ENCODE measurements at places on chromosomes 2 and 18.

DNA sequence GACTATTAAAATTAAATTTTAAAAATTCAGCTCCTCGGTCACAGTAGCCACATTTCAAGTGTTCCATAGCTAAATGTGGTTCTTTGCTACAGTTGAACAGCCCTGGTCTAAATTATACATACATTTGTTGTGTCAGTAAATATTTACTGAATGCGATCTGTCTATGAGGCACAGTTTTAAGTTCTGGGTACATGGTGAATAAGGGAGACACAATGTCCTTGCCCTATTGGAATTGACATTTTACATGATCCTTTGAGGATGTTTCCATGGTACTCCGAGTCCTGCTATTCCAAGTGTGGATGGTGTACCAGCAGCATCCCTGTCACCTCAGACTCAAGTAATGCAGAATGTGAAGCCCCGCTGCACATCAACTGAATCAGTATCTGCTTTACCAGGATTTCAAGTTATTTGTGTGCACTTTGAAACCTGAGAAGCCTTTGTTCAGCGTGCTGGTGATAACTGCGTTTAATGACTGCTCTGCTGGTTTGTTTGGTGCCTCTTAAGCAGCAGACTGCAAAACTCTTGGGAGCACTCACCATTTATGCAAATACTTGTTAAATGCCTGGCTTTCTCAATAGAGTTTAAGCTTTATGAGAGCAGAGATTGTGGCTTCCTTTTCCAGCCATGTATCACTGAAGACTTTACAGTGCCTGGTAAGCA lies 1.5 kb downstream of the GALNT1 start:
- DNase-seq = no peak

DNA sequence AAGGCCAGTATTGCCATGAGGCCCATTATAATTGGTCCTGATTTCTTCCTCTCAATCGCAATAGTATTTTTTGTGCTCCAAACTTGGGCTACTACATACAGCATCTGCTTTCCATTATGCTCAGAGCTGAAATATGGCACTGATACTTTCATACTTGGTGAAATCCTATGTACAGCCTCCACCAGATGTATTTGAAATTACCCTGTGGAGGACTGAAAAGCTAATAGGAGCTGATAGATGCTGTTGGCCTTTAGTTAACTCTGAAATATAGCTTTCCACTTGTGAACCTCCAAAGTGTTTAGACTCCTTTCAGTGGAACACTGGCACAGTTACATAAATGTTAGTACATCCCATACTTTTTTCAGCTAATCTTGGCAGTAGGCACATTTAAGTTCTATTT lies 205.7 kb downstream of the NEDD4L start:
- DNase-seq = no peak

DNA sequence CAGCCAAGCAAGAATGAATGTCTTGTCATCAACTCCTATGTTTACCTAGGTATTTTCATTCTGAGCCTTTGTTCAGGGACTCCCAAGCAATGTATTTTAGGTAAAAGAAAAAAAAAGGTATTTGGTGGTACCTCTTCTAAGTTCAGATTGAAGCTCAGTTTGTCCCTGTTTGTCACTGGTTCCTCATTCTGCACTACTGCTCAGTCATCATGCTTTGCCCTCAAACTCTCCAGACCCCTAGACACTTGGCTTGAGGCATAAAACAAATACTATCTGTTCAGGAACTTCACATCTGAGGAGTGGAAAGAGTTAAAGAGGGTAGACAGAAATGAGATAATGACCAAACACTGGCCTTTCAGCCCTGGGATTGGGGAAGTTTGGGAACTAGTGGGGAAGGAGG lies 163.6 kb upstream of the HNRNPA3 start:
- no peak for DNase-seq

DNA sequence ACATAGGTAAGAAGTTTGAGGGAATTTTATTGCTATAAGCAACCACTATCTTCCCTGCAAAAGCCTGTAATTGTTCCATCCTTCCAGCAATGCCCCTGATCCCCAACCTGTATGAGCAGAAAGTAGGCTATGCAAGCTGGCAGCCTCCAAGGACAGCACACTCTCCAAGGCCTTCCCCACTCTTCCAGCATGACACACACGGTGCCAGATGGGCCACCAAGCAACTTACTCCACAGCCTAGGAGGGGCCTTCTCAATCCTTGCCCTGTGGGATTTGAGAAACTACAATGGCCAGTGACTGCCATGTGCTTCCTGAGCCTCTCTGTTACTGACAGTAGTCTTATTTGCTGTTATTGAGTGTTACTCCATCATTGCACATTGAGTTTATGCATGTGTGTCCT lies 137.5 kb downstream of the ACTR3 start:
- DNase-seq = no peak

DNA sequence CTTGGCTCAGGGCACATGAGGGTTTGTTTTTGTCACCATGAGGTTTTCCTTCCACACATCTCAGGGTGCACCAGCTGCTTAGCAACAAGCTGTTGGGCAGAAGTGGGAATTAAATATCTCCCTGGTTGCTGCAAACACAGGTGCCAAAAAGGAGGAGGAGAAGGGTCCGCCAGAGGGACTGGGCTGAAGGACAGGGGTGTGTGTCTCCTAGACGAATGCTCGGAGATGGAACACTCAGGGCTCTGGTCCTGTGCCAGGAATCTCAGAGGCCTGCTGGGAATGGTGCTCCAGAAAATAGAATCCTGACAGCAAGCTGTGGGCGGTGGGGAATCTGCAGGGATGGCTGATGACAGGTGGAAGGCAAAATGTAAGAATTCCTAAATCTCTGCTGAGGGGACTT lies 94.5 kb downstream of the VSNL1 start:
- no peak for DNase-seq

- DNase-seq = no peak
These were observed 404.7 kb upstream of the CDH2 start for GRCh38 chr18:28581521-28582071.

All from activated naive CD8-positive, alpha-beta T cell treated with anti-CD3 and anti-CD28 coated beads, Interleukin-2, amount 50 U/mL, for 24 hours (primary cell).